ENCODE measurements at places on chromosomes 13 and 19. TPM values are rescaled to one million over a fixed set of nuclear protein-coding genes. Genes with fewer than 3 reads are reported as not detected.

The KLK5 gene
- not detected for total RNA-seq

GRCh38 chr19:8302734-8303133, 5.4 kb downstream of the CD320 start:
- no peak for DNase-seq

GRCh38 chr19:30345686-30346085, 26.5 kb upstream of the ZNF536 start:
- no peak for DNase-seq

The C5AR1 gene
- 0.54 TPM for total RNA-seq

The OR7D2 gene
- total RNA-seq: not detected

- no peak for DNase-seq
Measured at GRCh38 chr19:2150794-2151338, 500 bp downstream of the AP3D1 start.

The SBK3 gene
- not detected for total RNA-seq

- DNase-seq: no peak
Measured at GRCh38 chr13:20470136-20470535, 55.5 kb downstream of the CRYL1 start.

The C13orf46 gene
- total RNA-seq: 0.54 TPM

DNA sequence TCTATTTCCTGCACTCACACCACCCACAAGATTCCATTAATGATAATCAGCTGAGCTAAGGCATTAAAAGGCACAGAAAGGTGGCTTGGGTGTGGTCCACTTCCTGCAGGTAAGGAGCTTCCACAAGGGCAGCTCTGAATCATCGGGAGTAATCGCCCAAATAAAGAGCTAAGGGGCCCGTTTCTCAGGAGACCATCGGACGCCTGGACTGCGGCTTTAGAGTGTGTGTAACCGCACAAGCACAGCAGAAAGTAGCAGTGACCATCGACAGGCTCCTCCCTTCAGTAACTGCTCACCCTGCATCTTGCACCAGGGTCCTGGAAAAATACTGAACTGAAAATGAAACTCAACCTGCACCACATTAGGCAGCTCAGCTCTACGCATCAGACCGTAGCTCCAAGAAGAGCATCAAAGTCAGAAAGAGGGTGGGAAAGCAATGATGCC, 6.0 kb downstream of the STK24 start:
- no peak for DNase-seq

The FUT1 gene
- 7.4 TPM for total RNA-seq

GRCh38 chr19:42276821-42277220, 7.8 kb downstream of the CIC start:
- DNase-seq: no peak

DNA sequence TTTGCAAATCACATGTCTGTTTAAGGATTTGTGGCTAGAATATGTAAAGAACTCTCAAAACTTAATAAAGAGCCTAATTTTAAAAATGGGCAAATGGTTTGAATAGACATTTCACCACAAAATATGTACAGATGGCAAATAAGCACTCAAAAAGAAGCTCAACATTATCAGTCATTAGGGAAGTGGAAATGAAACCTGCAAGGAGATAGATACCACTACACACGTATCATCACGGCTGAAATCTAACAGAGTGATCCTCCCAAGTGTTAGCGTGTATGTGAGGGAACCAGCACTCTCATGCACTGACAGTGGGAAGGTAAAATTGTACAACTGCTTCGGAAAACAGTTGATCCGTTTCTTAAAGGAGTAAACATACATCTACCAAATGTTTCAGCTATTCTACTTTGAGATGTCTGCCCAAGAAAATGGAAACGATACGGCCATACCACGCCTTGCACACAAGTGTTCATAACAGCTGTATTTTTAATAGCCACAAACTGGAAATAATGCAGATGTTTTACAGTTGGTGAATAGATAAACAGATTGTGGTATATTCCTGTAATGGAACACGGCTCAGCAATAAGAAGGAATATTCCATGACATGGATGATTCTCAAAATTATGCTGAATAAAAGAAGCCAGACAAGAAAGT, 14.5 kb downstream of the ARHGEF7 start:
- no peak for DNase-seq

DNA sequence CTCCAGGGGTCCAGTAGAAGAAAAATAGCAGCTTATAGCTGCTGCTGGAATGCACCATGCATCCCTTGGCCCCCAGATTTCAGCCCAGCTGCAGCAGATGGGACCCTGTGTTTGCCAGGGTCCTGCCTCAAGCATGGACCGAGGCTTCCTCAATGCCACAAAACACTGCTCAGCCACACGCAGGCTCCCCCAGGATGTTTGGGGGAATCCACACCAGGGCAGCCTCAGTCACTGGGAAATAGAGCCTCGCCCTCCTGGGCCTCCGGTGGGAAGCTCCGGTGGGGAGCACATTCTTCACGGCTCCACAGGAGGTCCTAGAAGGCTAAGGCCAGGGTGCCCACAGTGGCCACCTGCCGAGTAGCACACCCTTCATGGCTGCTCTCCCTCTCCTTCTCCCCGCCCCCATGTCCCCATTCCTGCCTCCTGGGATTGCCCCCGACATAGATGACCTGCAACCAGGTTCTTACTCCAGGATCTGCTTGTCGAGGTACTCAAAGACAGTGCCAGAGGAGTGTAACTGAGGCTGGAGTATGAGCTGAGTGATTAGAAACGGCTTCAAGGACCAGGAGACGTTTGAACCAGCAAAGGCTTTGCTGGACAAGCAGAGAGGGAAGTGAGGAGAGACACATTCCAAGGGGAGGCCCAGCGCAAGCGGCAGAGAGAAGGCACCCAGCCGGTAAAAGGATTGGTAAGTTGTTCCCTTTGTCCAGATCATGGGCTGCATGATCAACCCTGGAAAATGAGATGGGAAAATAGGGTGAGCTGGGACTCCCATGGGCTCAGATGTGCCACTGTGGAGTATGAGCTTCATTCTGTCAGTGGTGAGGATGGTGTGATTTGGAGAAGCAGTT, 110.7 kb upstream of the UQCRFS1 start:
- DNase-seq: no peak

The ZNF730 gene
- 14.1 TPM for total RNA-seq

GRCh38 chr13:28355046-28355821, 139.7 kb downstream of the FLT1 start:
- no peak for DNase-seq

The CCDC70 gene
- not detected for total RNA-seq

DNA sequence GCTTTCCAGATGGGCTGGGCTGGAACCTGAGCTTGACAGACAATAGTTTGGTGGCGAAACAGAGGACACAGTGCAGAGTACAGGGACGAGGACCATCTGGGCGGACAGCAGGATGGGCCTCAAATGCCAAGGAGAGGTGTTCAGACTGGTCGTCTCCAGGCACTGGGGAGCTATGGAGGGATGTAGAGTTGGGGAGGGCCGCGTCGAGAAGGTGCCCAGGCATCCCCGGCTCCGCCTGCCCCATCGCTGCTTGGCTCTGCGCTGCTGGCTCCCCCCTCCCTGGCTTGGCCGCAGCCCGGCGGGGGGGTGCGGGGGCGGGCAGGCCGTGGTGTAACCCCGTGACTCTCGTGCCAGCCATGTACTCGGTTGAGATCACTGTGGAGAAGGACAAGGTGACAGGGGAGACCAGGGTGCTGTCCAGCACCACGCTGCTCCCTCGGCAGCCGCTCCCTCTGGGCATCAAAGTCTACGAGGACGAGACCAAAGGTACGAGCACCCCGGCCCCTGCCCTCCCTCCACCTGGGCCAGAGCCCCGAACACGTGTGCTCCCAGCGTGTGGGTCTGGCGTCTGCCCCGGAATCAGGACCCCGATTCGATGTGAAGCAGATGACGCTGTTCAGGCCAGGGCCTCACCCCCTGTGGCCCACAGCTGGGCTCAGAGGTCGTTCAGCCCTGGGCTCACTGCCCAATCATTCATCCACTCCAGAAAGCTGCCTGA, 10.8 kb upstream of the MISP start:
- peak; percentile 63 for DNase-seq

The NRTN gene
- not detected for total RNA-seq

GRCh38 chr19:1616396-1616795, 11.1 kb upstream of the UQCR11 start:
- no peak for DNase-seq

The ATP1A3 gene
- 122 TPM for total RNA-seq

DNA sequence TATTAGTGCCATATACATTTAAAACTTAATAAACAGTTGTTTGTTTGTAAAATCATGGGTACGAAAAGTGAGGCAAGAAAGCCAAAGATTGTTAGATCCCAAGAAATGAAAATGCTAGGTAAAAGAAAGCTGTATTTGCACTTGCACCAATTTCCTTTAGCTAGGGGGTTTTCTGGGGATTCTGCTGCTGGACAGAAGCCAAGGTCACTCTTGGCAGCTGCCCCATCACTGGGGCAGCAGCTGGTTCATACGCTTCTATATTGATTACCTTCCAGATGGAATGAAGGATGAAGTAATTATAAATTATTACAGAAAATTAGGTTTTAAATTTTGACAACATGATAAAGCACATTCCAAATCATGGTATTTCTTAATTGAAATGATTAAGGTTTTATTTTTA, 127.4 kb downstream of the SLITRK5 start:
- no peak for DNase-seq

GRCh38 chr13:35489050-35489449, 12.6 kb upstream of the MAB21L1 start:
- no peak for DNase-seq

DNA sequence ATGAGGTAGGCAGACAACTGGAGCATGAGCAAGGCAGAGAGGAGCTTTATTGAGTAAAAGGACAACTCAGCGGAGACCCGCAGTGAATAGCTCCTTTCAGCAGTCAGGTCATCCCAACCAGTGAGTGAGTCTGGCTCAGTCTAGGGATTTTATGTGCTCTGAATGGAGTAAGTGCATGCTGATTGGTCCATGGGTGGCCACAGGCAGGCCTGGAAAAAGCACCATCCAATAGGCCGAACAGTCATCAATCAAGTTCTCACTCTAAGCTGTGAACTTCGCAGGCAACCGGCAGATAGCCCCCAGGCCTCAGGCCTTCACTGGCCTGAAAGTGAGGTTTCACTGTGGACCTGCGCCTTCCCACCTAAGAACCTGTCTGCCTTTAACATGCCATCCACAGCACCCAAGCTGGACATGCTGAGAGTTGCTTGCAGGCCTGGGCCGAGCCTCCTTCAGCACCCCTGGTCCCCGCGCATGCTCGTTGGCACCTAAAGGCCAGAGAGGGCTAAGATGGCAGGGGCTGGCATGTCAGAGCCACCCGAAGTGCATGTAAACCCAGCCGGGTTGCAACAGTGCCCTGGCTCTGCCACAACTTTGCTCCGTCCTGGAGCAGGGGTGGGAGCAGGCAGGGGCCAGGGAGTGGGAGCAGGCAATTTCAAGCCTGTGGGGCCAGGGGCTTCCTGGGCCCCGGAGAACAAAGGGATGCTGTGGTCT, 698.7 kb downstream of the SLITRK1 start:
- no peak for DNase-seq

The ZNF737 gene
- 74.9 TPM for total RNA-seq

GRCh38 chr19:29678484-29679106, 13.3 kb downstream of the PLEKHF1 start:
- no peak for DNase-seq

The ZNF20 gene
- 8.7 TPM for total RNA-seq

GRCh38 chr13:112229445-112229844, 146.7 kb upstream of the SPACA7 start:
- no peak for DNase-seq

The CCDC8 gene
- total RNA-seq: 7.7 TPM

The CDKN2D gene
- total RNA-seq: 38.2 TPM

The PRDX2 gene
- 150 TPM for total RNA-seq

DNA sequence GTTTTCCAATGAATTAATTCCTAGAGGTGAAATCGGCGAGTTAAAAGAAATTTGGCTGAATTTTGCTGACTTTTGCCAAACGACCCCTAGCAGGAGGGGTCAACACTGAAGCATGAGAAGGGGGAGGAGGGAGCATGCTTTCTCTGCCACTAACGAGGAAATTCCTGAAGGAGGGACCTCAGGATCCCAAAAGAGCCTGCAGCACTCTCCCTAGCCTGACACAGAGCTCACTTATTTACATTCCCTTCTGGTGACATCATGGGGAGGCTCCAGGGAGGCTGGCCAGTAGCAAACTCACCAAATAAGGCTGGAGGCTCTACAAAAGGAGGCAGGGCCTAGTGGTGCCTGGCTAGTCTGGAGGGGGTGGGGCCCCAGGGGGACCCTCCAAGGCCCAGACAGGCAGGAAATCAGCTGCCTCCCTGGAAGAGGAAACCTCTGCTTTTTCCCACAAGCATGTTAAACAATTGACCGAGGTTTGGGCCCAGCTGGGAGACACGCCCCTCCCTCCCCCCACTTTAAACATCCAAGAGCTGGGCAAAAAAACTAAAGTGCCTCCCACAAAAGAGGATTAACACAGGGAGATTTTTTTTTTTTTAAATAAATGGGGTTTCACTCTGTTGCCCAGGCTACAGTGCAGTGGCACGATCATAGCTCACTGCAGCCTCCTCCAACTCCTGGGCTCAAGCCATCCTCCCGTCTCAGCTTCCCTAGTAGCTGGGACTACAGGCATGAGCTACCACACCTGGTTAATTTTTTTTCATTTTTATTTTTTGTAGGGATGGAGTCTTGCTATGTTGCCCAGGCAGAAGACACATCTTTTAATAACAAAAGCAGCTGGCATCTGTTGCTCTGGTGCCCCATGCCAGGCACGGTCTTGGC, 2.1 kb downstream of the DAPK3 start:
- DNase-seq: no peak

GRCh38 chr13:51148952-51149573, 38.0 kb upstream of the C13orf42 start:
- peak; percentile 60 for DNase-seq

The TMEM161A gene
- 10.6 TPM for total RNA-seq

- no peak for DNase-seq
Measured at GRCh38 chr13:97497400-97497799, 63.4 kb downstream of the RAP2A start.

The KLK3 gene
- total RNA-seq: not detected

DNA sequence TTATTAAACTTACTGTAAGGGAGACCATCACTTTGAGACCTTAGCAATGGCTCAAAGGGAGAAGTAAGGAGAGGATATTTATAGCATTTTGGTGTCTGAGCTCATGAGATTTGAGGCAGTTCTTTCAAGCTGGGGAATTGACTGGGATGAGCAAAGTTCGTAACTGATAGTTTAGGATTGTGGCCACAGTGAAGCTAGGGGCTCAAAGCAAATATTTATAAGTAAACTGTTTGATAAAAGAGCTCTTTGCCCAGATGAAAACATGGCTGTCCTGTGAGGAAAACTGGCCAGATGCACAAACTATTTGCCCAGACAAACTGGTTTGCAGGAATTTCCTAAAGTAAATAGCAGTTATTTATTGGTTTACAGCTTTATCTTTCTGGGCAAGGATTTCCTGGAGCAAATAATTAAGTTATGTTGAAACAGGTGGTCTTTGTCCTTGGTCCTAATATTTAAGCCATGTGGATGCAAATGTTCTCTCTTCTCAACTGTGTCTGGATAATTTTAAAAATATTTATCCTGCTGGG, 59.7 kb upstream of the TMTC4 start:
- no peak for DNase-seq

Measured in cerebellum (tissue), 4 donors.